Sciatic nerve (tissue), 2 donors: ENCODE measurements at places on chromosomes 12 and 14.

DNA sequence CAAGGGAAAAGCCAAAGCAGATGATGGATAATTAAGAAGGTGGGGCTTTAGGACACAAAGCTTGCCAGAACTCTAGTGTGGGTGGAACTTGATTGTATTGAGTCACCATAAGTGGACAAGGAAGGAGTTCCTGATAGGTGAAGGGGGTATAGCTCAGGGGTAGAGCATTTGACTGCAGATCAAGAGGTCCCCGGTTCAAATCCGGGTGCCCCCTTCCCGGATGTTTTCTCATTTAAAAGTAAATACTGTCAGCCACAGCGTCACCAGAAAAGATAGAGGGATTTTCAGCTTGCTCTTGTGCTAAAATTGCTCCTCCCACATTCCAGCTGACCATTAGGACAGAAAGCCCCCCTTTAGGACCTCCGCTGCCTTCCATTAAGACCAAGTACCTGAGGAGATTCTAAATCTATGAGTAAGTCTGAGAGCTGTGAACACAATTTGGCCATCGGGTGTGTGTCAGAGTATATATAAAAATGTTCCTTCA, 36.6 kb downstream of the DCAF4 start:
- no peak for DNase-seq

DNA sequence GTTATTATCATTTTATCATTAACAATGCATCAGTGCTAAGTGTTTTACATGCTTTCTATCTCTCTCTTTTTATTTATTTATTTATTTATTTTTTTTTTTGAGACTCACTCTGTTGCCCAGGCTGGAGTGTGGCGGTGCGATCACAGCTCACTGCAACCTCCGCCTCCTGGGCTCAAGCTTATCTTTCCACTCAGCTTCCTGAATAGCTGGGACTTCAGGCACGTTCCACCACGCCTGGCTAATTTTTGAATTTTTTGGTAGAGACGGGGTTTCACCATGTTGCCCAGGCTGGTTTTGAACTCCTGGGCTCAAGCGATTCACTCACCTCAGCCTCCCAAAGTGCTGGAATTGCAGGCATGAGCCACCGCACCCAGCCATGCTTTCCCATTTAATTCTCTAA, 3.9 kb upstream of the BTG1 start:
- DNase-seq: no peak

DNA sequence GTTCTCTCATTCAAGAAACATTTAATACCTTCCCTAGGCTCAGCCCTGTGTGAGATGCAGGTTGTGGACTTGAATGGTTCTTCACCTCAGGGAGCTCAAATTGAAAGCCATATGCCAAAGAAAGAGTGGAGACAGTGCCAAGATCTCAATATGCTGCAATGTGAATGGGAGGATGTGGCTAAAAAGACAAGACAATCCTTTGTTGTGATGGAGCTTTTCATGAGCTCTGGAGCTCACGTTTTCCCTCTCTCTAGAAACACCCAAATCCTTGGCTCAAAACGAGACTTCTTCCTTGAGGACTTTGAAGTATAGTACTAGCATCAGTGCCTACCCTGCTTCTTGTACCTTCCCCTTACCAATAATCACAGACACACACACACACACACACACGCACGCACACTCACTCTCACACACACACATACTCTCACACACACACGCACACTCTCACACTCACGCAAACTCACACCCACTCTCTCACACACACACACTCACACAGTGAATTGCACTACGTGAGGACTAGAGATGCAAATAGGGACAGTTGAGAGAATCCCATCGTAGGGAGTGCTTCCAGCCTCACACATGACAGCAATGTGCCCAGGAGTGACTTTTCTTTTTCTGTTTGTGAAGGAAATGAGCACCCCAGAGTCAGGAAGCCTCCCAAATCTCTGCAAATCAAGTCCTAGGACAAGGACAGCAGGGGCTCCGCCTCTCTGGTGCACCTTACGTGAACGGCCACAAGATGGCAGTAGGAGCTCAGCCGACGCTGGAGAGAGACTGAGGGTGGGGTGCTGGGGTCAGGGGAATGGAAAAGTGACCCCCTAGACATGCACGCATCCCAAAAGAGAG, 231.4 kb downstream of the PCNX1 start:
- peak; percentile 81 for DNase-seq

DNA sequence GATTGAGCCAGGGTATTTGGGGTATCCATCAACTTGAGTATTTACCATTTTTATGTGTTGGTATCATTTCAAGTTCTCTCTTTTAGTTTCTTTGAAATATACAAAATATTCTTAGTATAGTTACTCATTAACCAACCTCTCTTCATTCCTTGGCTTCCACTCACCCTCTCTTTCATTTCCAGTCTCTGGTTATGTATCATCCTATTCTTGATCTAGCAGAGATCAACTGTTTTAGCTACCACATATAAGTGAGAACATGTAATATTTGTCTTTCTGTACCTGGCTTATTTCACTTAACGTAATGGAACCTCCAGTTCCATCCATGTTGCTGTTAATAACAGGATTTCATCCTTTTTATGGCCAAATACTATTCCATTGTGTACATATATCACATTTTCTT, 86.9 kb downstream of the DACT1 start:
- no peak for DNase-seq

- DNase-seq: no peak
These were observed 170.3 kb downstream of the GRIN2B start for GRCh38 chr12:13811061-13811460.

- no peak for DNase-seq
These were observed 178.3 kb downstream of the PRKD1 start for GRCh38 chr14:29749327-29749726.

GRCh38 chr12:76020281-76020680, 11.3 kb downstream of the PHLDA1 start:
- DNase-seq: no peak

DNA sequence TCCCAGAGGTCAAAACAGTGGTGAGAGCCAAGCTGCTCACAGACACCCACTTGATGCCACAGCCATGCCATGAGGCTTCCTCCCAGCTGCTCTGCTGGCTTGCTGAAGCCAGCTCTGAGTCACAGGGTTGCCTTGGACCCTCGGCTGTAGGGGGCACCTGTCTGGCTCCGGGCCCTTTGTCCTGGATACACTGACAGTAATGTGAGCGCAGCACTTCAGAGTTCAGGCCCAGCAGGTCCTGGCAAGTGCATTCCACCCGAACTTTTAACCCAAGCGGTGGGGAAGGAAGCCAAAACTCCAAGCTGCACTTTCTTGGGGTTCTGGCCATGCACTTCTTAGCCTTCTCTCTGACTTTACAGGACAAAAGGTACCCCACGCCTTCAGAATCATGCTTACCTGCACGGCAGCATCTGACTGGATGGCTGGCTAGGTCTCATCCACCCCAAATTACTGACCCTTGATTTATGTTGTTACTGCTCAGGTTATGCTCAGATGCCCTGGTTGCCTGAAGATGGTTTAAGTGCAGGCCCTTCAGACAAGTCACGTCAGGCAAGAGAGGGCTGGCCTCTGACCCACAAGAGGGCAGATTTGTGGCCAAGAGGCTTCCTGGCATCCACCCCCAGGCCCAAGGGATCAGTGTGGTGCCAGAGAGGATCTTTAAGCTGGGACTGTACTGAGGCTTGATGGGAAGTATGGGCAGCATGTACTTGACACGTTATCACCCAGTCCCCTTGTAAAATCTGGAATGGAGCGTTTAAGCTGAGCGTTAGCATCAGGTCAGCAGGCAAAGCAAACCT, 24.8 kb downstream of the SLC25A29 start:
- DNase-seq: no peak

GRCh38 chr12:88985011-88985410, 367.3 kb downstream of the DUSP6 start:
- no peak for DNase-seq

GRCh38 chr14:61406675-61407074, 85.3 kb downstream of the PRKCH start:
- no peak for DNase-seq

DNA sequence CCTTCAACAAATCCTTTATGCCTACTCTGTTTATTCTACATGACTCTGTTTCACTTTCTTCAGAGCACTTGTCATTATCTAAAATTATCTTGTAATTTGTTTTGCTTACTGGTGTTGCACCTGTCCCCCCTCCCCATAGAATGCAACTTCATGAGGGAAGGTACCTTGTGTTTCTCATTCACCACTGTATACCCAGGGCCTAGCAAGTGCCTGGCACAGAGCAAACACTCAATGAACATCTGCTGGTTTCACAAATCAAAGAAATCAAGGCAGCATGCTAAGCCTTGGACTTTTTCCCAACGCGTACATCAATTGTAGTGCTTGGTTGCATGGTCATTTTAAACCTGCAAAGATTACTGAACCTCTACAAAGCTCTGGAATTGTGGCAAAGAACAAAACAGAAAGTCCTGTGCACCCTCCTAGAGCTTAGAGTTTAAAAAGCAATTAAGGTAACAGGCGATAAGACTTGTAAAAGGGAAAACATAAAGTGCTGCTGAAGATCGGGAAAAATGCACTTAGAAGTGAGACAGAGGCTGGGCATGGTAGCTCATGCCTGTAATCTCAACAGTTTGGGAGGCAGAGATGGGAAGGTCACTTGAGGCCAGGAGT, 479.1 kb downstream of the MED13L start:
- no peak for DNase-seq

DNA sequence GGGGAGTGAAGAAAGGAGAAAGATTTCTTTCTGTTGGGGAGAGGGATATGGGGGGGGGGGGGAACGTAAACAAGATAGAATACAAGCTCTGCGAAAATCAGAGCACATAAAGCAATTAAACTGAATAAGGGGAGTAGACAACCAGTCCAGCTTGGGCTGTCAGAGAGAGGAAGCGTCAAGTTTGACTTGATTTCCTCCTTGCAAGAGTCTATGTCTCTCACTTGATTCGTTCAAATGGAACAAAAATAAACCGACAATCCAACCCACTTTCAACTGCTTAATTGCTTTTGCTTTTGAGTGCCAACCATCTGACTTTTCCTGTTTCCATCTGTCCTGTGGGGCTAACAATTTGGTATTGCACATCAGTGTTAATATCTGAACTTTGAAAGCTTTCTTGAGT, 942 bp downstream of the SYT1 start:
- no peak for DNase-seq

DNA sequence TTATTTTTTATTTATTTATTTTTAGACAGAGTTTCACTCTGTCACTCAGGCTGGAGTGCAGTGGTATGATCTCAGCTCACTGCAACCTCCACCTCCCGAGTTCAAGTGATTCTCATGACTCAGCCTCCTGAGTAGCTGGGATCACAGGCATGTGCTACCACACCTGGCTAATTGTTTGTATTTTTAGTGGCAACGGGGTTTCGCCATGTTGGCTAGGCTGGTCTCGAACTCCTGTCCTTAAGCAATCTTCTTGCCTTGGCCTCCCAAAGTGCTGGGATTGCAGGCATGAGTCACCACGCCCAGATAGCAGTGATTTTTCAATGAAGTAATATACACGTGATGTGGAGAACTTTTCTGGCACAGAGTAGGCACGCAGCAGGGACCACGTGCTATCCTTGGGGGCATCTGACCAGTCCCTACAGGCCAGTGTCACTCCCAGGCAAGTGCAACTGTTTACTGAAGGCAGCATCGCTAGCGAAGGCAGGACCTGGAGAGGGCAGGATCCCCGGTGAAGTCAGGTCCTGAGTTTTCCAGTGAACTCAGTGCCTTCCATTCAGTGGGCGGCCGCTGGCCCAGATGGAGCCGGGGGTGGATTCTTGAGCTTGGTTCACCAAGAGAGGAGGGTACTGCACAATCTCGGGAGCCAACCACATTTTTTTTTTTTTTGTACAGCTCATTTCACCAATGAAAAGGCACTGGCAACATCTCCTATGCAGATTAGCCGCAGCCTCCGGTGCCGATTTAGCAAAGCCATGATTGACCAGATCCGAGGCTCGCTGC, 11.1 kb upstream of the CLMN start:
- no peak for DNase-seq

GRCh38 chr14:72253503-72253902, 321.3 kb downstream of the RGS6 start:
- DNase-seq: no peak

GRCh38 chr12:42729535-42729900, 140.0 kb upstream of the PRICKLE1 start:
- DNase-seq: no peak

- no peak for DNase-seq
These were observed 109.3 kb downstream of the NAV3 start for GRCh38 chr12:77940011-77940423.

DNA sequence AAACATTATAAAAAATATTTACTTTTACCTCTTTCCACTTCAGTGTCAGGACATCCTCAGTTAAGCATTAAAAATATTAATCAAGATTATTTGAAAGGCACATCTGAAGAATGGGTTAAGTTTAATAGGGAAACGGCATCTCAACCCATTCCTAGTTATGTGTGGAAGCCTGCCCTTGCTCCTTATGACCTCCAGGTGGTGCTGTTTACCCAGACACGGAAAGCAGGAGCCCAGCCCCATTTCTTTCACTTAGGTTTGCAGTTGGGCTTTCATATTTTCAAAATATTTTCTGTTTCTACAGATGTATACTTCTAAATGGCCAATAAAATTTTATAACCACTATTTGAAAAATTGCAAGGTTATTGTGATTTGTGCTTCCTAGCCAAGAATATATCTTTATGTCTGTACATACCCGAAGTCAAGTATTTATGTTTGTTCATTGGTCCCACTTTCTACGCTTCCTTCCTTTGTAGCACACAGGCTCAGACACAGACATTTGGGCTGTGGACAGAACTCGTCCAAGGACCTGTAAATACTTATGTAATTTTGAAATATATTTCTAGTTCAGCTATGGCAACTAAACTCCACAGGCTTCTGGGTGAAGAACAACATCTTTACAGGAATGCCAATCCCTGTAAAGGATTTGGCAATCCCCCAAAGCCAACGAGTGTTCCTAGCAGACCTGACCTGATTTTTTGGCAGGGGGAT, 247.1 kb downstream of the AKAP6 start:
- no peak for DNase-seq

DNA sequence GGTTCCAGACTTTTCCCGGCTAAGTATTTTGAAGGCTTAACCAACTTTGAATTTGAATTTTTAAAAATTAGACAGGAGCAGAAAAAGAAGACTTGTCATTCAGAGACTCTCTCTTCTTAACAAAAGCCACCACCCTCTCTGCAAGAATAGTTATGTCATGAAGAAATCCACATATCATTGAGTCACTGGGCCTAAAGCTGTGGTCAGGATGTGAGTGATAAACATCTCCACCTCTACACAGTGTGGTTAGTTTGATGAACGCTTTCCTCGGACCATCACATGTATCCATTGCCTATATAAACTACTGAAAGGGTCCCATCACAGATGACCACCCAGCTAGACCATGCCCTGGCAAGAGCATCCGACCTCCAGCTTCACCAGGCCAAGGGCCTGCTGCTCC, 226.1 kb downstream of the KSR2 start:
- no peak for DNase-seq
